ENCODE measurements at places on chromosomes 7 and 10.

- DNase-seq = no peak
Measured at GRCh38 chr7:123553159-123553558, 4.5 kb downstream of the NDUFA5 start.

DNA sequence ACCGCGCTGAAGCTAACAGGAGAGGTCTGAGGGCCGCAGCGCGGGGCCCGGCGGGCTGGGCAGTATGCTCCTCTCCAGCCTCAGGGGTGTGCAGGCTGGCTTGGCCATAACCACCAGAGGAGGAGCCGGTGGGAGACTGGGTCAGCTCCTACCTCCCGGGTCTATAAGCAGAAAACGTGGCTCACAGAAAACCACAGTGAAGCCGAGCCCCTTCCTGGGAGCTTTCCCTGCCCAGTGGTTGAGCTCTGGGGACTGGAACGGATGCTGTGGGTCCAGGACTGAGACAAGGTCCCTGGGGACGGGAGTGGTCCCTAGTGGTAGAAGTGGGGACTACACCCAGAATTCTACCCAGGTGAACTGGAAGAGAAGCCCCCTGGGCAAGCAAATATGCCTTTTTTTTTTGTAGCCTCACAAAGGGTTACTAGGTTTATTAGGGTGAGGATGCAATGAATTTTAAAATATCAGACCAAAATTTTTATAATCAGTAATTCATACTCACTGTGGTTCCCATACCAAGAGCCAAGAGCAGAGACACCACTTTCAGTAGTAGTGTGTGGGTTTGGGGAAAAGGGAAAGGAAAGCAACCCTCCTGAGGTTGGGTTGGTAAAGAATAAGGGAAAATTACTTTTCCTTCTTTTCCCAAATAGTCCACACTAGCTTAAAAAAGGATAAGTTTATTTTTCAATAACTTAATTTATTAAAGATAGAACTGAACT, 67.9 kb upstream of the PRKCQ start:
- DNase-seq = no peak

- DNase-seq = no peak
Measured at GRCh38 chr10:78749898-78750297, 318.9 kb upstream of the ZMIZ1 start.

- DNase-seq = no peak
Measured at GRCh38 chr10:85599081-85599480, 767.5 kb downstream of the GRID1 start.

- no peak for DNase-seq
Measured at GRCh38 chr7:142796501-142797390, 26.0 kb downstream of the PRSS2 start.

GRCh38 chr7:117674617-117675016, 194.8 kb downstream of the CFTR start:
- DNase-seq = no peak

- DNase-seq = no peak
Measured at GRCh38 chr7:74263399-74264120, 9.4 kb upstream of the RFC2 start.

GRCh38 chr10:88853155-88853881, 1.7 kb upstream of the ANKRD22 start:
- DNase-seq = no peak

GRCh38 chr7:149369497-149369896, 91.4 kb downstream of the ZNF777 start:
- no peak for DNase-seq

DNA sequence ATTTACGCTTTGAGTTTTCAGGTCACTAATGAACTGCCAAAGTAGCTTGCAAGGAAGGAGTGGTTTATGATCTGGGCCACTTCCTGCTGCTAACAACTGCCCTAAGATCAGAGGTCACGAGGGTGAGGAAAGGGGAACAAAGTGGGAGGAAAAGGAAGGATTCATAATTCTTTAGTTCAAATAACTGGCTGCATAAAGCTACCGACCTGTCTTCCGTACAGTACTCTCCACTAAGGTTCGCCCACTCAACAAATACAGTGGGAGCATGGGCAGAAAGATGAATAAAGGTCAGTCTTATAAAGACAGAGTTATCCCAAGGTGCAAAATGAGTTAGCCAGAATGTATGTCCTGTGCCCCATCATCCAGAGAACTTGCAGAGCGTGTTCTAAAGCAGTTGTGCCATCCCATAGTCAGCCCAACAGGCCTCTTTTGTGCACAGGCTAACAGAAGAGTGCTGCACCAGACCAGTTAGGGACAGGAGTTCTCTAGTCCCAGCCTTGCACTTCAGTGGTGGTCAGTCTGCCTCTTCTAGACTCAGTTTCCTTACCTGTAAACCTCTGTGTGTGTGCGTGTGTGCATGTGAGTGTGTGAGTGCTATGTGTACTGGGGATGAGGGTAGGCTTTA, 65.9 kb downstream of the CREB3L2 start:
- no peak for DNase-seq

GRCh38 chr7:139762886-139763285, 14.9 kb downstream of the HIPK2 start:
- no peak for DNase-seq

Data from stromal cell of bone marrow (primary cell).